ENCODE measurements at places on chromosomes 11 and 22. TPM values are rescaled to one million over a fixed set of nuclear protein-coding genes. Genes with fewer than 3 reads are reported as not detected.

The PHF21B gene
- 0.29 TPM for total RNA-seq

The OR4A16 gene
- not detected for total RNA-seq

The NCAM1 gene
- total RNA-seq = 204 TPM

The CFAP68 gene
- 0.29 TPM for total RNA-seq

The TSG101 gene
- total RNA-seq = 97.7 TPM

The APOC3 gene
- total RNA-seq = not detected

DNA sequence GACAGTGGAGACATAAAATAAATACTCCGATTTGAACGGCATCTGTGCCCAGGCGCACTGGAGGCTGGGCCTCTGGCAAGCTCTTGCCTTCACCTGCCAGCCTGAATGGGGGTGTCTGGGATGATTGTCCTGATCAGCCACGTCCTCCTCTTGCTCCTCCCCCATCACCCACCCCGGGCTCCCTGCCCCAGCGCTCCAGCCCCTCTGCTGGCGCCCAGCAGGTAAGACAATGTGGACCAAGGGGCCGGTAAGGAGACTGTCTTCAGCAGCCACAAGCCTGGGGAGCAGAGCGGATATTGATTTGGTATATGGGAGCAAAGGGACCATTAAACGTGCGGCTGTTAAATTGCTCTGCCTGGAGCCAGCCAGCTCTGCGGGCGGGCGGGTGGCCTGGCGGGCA lies 24.9 kb downstream of the WNT11 start:
- no peak for DNase-seq

DNA sequence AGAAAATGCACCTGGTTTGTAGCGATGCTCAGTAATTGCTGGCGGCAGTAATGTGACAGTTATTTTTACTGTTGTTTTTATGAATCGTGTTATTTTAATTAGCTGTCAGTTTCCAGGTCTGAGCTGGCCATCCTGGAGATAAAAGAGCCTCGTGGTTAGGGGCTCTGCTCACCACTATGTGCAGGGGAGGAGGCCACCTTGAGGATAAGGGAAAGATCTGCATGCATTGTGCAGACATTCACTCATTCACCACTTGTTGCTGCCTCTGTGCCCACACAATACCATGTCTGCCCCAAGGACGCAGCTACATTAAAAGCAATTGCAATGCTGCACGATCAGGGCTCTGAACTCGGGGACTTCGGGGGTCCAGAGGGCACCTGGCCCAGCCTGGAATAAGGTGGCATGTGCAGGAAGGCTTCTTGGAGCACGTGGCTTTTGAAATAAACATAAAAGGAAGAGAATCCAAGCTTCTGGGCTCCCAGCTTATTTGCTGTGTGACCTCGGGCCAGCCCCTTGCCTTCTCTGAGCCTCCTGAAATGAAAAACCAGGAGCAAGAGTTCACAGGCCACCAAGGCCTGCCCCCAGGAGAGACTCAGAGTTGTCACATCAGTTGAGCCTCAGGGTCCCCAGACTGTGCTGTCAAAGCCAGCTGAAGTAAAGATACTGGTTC lies 44.7 kb upstream of the SHISAL1 start:
- DNase-seq = peak; percentile 18

DNA sequence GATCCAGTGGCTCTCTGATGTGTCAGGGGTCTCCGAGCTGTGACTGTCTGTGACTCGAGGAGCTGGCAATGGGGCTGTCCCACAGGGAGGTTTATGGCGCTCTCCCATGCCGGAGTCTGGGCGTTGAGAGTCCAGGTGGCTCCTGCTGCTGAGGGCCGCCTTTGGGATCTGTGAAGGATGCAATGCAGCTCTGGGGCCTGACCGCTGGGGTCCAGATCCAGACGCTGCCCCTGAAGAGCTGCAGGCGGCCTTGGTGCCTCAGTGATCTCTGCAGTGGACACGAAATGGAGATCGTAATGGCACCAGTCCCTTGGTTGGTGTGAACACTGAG lies 155.3 kb downstream of the TBC1D22A start:
- DNase-seq = no peak

GRCh38 chr22:30837531-30837930 lies 131.0 kb downstream of the MORC2 start:
- DNase-seq = no peak

DNA sequence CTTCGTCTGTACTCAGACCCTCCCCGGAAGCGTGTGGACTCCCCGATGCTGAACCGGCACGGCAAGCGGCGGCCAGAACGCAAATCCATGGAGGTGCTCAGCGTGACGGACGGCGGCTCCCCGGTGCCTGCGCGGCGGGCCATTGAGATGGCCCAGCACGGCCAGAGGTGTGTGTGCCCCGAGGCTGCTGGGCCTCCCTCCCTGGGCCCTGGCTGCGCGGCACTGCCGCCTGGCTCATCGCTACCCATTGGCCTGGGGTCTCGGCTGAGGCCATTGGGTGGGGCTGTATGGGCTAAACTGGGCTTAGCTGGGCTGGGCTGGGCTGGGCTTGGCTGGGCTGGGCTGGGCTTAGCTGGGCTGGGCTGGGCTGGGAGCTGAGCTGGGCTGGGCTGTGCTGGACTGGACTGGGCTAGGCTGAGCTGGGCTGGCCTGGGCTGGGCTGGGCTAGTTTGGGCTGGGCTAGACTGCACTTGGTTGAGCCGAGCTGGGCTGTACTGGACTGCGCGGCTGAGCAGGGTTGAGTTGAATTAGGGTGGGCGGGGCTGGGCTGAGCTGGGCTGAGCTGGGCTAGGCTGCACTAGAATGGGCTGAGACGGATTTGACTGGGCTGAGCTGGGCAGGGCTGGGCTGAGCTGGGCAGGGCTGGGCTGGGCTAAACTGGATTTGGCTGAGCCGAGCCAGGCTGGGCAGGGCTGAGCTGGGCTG lies 40.7 kb downstream of the MOB2 start:
- DNase-seq = no peak

DNA sequence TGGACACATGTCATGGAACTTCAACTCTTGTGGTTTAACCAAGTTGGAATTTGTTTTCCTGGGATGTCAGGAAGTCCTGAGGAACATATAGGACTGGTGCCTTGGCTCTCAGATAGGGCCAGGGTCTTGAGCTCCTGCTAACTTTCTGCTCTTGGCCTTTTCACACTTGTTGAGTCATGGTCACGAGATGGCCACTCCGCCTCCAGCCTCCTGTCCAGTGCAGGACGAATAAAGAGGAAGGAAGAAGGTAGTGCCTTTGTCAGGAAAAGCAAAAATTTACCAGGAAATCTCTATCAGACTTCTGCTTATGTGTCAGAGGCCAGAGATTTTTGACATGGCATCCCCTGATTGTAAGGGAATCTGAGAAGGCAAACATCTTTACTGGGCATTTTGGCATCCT lies 89.1 kb upstream of the ARHGAP20 start:
- DNase-seq = no peak

DNA sequence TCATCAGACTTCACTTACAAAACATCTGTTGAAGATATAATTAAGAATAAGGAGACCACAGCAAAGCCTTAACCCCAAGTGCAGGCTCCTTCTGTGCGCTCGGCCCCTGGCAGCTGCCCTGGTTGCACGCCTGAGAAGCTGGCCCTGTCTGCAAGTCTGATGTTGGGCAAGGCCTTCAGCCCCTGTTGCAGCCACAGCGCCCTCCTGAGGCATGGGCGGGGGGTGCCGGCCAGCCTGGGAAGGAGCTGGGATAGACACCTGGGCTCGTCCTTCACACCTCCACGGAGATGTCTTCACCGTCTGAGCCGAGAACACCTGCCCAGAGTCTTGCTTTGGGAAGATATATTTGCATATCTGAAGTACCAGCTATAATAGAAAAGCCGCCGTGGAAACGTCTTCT lies 104.1 kb downstream of the MPPED1 start:
- no peak for DNase-seq

DNA sequence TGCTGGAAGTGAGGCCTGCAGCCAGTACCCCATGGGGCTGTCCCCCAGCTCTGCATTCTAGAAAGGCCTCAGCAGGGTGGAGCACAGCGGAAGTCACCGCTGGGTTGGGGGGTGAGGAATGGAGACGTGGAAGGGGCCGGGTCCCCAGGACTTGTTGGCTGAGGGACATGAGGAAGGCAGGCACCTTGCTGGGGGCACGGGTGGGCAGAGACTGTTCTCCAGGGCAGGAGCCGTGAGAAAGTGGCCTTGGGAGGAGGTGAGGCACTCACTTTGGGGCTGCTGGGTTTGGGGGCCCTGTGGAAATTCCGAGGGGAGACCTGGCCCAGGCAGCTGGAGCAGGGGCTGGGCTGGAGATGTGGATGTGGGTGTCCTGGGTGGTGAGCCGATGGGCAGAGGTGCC lies 5.0 kb downstream of the TNNI2 start:
- no peak for DNase-seq

- no peak for DNase-seq
Observed at GRCh38 chr11:71481101-71481960, 28.3 kb downstream of the NADSYN1 start.

DNA sequence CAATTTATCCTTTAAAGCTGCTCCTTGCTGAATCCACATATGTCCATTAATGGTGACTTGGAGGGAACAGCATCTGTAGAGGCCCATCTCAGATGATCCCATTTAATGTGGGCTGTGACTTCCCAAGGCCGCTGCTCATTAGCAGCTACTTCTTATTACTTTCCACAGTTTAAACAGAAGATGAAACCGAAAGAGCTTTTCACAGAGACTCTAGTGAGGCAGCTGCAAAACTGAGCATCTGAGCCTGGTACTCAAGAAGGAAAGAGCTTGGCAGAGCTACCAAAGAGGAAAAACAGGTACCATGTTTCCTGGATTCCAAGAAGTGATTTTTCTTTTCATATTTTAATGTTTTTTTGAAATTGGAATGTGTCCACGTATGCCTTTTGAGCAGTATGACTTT lies 110.5 kb upstream of the NARS2 start:
- DNase-seq = no peak
